Stimulated activated CD4-positive, alpha-beta T cell treated with anti-CD3 and anti-CD28 coated beads, Interleukin-2, amount 100 ng/mL, for 24 hours (primary cell): ENCODE measurements at places on chromosomes 2 and 18.

GRCh38 chr18:63909870-63910269, 2.1 kb downstream of the SERPINB10 start:
- no peak for DNase-seq

GRCh38 chr2:29726976-29727375, 194.4 kb downstream of the ALK start:
- DNase-seq: no peak

- no peak for DNase-seq
Measured at GRCh38 chr2:231360401-231360800, 35.1 kb upstream of the B3GNT7 start.

DNA sequence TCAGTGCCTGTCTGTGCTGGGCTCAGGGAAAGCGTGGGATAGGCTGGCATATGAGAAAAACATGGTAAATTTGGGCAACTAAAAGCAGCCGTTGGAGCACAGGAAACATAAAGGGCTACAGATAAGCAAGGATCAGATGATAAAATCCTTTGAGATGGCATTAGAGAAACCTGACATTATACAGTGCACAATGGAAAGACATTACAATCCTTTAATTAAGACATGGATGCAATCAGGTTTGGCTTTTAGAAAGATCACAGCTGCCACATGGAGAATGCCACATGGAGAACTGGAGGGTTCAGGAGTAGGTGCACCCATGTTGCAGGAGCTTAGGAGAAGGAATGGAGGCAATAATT, 117.3 kb downstream of the CDC42EP3 start:
- DNase-seq: no peak

DNA sequence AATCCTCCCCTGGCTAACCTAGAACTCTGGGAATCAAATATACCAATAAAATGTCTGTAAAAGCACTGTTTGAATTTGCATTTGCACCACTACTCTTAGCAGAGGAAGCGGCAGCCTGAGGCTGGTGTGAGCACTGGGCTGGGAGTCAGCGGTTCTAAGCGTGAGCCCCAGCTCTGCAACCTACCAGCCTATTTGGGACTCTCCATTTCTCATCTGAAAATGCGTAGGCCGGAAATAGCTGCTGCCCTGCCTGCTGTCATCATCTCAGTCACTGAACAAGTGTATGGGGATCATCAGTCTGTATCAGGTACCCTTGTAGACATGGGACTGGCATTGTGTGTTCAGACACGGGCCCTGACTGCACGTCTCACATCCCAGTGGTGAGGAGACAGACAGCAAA, 194.3 kb downstream of the ANKRD30B start:
- no peak for DNase-seq

DNA sequence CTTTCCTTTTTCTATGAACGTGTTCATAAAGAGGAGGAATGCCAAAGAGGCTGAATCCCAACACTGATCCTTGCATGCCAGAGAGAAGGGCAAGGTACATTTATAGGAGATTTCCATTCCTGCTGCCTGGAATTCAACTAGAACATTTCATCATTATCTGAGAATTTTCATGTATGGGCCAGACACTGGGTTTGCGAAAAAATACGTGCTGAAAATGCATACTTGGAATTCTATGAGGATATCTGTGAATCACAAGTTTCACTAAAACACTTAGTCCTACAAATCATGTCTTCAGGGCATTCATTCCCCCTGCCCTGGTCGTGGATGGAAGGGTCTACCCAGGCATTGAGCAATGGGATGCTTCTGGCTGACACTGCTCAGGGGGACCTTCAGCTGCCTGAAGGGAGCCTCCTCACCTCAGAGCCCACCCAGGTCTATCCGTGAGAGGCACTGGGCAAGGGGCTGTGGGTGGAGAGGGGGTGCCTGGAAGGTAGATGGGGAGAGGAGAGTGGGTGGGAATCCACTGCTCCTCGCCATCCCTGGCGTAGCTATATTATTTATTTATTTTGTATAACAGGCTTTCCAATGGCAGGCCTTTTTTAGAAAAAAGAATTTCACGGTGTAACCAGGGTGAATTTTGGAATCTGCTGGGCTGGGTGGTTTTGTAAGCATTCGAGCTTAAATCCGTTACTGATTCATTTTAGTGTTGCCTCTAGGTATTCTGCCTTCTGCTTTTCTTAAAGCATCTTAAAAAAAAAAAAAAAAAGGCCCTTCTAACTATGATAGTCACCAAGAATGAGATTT, 560.6 kb upstream of the ID2 start:
- no peak for DNase-seq

GRCh38 chr2:70935468-70936164, at the start of gene ATP6V1B1:
ATP6V1B1 (plus strand) TSS chr2:70935900; CDS start chr2:70935955, 55 bp downstream.
- DNase-seq: no peak

- DNase-seq: no peak
Measured at GRCh38 chr2:210544007-210544590, 12.3 kb upstream of the CPS1 start.

GRCh38 chr2:175684466-175684865, 317.6 kb downstream of the LNPK start:
- DNase-seq: no peak

- no peak for DNase-seq
Measured at GRCh38 chr2:235851828-235852525, 316.2 kb downstream of the GBX2 start.

DNA sequence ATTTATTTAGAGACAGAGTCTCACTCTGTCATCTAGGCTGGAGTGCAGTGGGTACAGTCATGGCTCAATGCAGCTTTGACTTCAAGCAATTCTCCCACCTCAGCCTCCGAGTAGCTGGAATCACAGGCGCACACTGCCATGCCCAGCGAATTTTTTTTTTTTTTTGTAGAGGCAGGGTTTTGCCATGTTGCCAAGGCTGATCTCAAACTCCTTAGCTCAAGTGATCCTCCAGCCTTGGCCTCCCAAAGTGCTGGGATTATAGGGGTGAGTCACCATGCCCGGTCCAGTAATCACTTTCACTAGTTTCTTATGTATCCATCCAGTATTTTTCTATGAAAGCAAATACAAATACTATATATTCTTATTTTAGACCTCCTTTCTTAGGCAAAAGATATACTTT, 24.0 kb downstream of the PRKAG3 start:
- no peak for DNase-seq
